Caki2 (cell line): ENCODE measurements at places on chromosomes 2 and 18.

DNA sequence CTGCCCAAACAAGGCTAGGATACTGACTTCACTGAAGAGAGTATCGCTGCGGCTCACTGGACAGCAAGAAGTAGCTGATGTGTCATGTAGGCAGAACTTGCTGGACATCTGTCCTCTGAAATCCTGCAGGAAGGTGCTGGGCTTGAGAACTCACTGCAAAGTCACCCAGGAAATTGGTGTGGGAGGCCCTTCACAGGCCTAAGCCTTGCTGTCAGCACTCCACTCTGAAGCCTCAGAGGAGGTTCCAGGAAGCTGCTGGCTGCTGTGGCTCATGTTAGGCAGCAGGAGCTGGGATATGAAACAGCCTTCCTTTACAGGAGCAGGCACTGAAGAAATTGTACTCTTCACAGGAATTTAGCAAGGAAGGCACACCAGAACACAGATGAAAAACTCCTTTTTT is 88.3 kb upstream of the CCDC68 start:
- no peak for DNase-seq

GRCh38 chr2:74935975-74936391 is 22.5 kb upstream of the POLE4 start:
- peak; percentile 78 for DNase-seq

DNA sequence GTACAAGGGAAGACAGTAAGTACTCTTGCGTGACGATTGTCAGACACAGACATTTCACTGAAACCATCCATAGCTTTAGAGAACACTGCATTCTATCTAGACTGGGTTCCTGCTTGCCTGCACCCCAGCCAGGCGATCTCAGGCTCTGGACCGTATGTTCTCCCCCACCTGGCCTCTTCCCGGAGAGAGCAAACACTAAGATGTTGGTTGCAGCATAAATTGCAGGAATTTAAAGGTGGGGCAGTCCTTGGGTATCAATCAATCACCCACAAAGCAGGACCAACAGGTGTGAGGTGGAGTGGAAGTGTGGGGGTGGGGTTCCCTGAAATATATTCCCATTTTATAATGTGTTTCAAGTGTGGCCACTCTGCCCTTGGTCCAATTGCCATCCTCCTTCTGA is 103.6 kb upstream of the TGFA start:
- DNase-seq, result no peak

GRCh38 chr2:128405981-128406613 is 87.4 kb upstream of the HS6ST1 start:
- no peak for DNase-seq

DNA sequence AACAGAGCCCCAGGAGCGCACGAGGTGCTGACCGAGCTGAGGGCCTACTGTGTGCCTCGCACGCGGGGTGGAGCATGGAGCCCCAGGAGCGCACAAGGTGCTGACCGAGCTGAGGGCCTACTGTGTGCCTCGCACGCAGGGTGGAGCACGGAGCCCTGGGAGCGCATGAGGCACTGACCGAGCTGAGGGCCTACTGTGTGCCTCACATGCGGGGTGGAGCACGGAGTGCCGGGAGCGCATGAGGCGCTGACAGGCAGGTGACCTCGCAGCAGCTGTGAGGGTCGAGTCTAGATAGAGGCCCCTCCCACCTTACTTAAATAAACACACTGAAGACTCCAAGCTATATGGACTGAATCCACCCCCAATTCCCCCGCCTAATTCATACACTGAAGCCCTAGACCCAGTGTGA is 60.3 kb downstream of the EIPR1 start:
- no peak for DNase-seq

DNA sequence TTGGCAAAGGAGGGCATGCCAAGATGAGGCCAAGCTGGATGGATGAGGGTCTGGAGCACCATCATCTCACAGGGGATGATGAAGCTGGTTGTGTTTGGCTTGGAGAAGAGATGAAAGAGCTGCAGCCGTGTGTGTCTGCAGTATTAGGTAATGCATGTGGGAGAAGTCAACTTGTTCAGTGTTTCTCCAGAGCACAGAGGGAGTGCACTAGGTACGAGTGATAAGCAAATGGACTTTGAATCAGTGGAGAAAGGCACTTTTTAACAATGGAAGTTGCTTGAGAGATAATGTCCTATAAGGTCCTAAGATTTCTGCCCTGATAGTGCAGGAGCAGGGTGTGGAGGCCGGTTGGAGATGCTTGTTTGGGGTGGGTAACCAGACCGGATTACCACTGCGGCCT is 36.0 kb downstream of the SLC14A2 start:
- no peak for DNase-seq
